Right forelimb (tissue), 1 donor: ENCODE measurements at places on chromosomes 5 and 9.
A peak's percentile ranks its signal among the peaks of the same experiment; 100 is the strongest.

DNA sequence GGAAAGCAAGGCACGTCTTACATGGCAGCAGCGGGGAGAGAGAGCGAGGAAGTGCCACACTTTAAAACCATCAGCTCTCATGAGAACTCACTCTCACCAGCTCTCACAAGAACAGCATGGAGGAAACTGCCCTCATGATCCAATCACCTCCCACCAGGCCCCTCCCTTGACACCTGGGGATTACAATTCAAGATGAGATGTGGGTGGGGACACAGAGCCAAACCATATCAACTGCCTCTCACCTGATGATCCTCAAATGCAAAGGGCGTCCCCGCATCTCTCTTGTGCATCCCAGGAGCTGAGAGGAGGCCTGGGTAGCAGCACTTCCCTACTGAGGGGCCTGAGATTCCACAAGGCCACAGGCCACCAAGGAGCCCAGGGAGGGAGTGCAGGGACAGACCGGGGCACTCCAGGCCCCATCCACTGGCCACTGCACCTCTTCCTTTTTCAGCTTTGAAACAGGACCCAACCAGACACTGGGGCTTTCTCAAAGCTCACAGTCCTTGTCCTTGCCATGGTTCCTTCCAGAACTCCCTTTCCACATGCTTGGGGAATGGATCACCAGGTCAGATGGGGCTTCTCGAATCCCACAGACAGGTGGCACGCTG is 54.5 kb upstream of the IL17B start:
- no peak for DNase-seq

DNA sequence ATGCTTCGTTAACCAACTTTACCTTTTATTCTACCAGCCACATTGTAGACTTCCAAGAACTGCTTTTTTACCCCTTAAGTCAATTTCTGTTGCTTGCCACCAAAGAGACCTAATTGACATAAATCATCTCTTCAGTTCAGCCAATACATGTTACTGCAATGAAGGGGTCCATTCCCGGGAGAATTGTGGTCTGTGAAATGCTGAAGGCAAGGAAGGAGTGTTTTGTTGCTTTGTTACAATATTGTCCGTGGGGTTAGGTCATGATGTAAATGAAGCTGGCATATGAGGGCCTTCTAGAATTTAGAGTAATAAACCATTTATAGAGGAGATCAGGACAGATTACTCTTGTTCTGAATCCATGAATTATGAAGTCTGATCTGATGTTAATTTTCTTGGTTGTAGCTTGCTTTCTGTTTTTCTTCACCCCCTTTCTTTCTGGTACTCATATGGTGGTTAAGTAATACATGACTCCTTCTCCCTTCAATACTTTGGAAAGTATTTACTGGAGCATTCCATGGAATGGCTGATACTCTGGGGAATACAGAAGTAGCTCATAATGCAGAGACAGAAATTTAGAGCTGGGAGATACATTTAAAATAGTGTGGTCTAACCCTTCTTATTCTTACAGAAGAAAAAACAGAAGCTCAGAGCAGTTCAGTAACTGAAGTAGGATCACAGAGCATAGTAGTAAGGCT is 297.0 kb upstream of the CLINT1 start:
- DNase-seq, result no peak

- DNase-seq, result no peak
Measured at GRCh38 chr5:126514131-126514557, 80.9 kb downstream of the ALDH7A1 start.

GRCh38 chr9:4105183-4105582 is 194.7 kb downstream of the GLIS3 start:
- DNase-seq, result no peak

GRCh38 chr9:117783828-117784227 is 79.6 kb downstream of the TLR4 start:
- no peak for DNase-seq

DNA sequence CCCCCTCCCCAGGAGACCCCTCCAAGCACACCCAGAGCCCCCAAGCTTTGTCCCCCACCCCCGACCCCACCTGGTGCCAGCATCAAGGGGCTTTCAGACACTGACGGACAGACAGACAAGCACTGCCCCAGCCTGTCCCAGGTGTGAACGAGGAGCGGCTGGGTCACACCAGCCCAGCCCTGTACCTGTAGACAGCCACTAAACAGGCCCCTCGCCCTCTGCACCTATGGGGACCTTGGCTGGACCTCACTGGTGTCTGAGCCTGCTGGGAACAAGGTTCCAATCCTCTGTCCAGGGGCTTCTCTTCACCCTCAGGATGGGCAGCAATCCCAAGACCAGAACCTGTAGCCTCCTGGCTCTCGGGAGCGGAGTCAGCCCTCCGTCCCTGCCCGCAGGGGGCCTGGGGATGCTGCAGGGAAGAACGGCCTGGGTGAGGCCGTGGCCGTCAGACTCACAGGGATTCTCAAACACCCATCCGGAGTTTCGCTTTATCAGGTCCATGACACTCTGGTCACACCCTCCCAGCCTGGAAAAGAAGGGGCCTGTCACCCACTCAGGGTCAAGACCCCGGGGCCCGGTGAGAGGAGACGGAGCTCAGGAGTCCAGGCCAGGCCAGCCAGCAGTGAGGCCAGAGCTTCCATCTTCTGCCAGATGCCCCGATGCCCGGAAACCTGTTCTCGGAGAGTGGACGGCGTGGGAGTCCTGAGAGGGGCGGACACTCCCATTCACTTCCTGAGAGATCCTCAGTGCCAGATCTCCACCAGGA is 2.8 kb downstream of the LCN6 start:
- peak; percentile 30 for DNase-seq

DNA sequence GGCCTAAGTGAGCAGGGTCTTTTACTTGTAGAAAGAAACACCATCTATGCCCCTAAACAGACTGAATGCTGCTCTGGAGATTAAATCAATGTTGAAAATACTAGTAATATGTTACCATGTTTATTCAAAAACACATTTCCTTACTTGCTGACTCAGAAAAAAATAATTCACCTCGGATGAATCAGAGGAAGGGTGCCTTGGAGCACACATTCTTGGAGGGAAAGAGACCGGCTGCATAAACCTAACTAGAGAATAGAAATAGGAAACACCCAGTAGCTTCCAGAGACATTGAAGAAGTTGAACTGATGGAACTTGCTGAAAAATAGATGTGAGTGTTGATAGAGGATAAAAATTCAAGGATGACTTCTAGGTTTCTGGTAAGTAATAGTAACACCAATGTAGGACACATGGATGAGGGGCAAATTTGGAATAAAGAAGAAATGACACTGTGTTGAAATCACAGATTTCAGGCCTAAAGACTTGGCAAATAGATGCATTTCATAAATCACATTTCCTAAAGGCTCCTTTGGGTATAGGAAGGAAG is 76.9 kb upstream of the MINAR2 start:
- no peak for DNase-seq

- no peak for DNase-seq
Measured at GRCh38 chr5:110757118-110757729, 18.4 kb downstream of the SLC25A46 start.

- peak; percentile 58 for DNase-seq
Measured at GRCh38 chr5:95284572-95285408, at the start of gene MCTP1. Gene MCTP1, minus strand, starts transcription at chr5:95285094.

GRCh38 chr9:123470121-123470782 is 114.3 kb downstream of the CRB2 start:
- no peak for DNase-seq

DNA sequence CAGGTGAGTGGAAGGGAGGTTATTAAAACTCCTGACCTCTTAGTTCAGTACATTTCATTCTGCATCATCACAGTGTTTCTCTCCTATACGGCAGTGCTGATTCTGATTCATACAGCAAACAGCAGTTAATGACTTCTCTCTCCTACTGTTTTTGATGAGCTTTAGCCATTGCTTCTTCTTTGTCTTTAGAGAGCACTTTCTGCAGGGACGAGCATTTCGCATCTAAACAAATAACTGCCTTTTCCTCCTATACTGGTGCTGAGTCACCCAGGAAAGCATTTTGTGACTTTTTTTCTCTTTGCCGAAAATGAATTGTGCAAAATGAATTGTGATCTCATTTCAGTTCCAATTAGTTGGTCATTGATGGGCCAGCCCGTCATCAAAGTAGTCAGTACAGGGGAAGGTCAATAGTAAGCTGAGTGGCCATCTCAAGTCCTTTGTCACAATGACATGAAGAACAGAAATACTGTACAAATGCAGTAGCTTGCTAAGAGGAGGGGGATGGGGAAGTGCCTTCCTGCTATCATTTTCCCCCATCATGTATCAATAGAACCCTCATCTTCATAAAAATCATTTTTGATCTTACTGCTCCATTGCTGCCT is 98.5 kb downstream of the INSYN2B start:
- DNase-seq, result no peak

GRCh38 chr5:131206772-131207171 is 36.0 kb downstream of the LYRM7 start:
- no peak for DNase-seq

DNA sequence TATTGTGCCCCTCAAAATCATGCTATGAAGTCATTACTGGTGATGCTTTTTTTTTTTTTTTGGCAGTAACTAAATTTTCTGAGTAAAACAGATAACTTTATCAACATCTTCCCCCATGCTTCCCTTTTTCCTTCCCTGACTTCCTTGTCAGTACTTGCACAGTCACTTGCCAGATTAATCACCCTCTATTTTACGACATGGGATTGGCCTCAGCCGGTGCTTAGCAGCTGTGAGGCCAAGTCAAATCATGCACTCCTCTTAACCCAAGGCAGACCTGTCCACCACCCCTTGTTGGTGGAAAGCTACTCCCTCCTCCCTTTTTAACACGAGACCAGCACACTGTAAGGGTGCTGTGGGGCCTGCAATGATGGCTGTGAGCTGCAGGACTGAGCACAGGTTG is 118.0 kb upstream of the OTULINL start:
- no peak for DNase-seq

GRCh38 chr9:105306351-105307140 is 62.1 kb downstream of the SLC44A1 start:
- no peak for DNase-seq

GRCh38 chr9:136848393-136849037 is 694 bp upstream of the PHPT1 start:
- DNase-seq, result no peak

GRCh38 chr5:132180134-132180745 is 47.4 kb downstream of the P4HA2 start:
- peak; percentile 60 for DNase-seq

- DNase-seq, result no peak
Measured at GRCh38 chr9:95102001-95102433, 215.5 kb downstream of the FANCC start.

DNA sequence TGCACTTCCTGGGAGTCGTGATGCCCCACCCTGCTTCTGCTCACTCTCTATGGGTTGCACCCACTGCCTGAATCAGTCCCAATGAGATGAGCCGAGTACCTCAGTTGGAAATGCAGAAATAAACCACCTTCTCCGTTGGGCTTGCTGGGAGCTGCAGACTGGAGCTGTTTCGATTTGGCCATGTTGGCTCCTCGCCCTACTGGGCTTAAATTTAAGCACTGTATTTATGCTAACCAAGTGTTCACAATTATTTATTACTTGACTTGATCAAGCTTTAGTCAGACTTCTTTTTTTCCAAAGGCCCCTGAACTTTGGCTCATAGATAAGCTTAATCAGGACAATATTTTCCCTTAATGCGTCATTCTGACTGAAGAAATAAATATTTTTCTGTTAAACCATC is 1072.4 kb upstream of the CDH9 start:
- no peak for DNase-seq

GRCh38 chr5:5983261-5983980 is 394.9 kb downstream of the MED10 start:
- no peak for DNase-seq

GRCh38 chr9:115548609-115549260 is 430.8 kb upstream of the TNC start:
- no peak for DNase-seq

DNA sequence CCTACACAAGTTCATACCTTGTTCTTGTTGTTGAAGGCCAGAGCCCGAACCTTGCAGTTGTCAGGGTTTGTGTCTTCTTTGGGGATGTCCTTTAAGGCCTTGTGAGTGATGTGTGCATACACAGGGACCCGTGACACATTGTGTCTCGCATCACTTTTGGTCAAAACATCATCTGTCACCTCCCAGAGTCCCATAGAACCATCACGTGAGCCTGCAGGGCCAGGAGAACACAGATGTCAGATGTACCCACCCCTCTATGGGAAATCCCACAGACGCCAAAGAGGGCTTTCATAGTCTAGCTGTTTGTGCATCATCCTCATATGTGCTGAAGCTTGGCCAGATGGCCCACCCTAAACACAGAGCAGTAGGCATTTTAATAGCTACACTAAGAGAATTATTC is 28.2 kb downstream of the DCAF12 start:
- DNase-seq, result no peak

- DNase-seq, result no peak
Measured at GRCh38 chr9:11726659-11727058, 966.5 kb upstream of the TYRP1 start.
